HCEC 1CT (cell line): ENCODE measurements at places on chromosomes 5 and 9.

- no peak for DNase-seq
Observed at GRCh38 chr9:130995086-130996011, 13.6 kb upstream of the LAMC3 start.

GRCh38 chr5:32147236-32147635 is 26.9 kb downstream of the GOLPH3 start:
- DNase-seq, result peak; percentile 21

GRCh38 chr9:35481347-35481975 is 8.4 kb upstream of the RUSC2 start:
- peak; percentile 47 for DNase-seq

- no peak for DNase-seq
Observed at GRCh38 chr5:174895360-174895759, 171.0 kb downstream of the MSX2 start.

- no peak for DNase-seq
Observed at GRCh38 chr9:128101690-128102089, 25.8 kb downstream of the PTGES2 start.

- DNase-seq, result peak; percentile 78
Observed at GRCh38 chr5:67094476-67095300, 101.9 kb downstream of the CD180 start.

DNA sequence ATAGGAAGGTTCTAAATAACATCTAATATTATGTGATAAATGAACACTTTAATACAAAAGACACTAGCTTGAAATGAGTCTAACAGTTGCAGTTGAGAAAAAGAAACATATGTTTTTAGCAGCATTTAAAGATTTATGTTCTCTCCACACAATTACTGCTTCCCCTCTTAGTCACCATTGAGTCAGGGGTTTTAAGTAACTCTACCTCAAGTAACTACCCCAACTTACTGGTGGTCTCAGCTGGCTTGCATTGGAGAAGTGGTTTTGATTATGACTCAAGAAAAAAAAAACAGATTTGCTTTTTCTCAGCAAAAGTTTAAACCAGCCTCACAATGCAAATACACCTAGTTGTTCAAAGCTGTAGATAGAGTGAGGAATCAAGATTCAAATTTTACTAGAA is 1216.5 kb upstream of the CDH9 start:
- DNase-seq, result peak; percentile 90

- peak; percentile 32 for DNase-seq
Observed at GRCh38 chr5:131302506-131302905, 38.7 kb downstream of the CDC42SE2 start.

DNA sequence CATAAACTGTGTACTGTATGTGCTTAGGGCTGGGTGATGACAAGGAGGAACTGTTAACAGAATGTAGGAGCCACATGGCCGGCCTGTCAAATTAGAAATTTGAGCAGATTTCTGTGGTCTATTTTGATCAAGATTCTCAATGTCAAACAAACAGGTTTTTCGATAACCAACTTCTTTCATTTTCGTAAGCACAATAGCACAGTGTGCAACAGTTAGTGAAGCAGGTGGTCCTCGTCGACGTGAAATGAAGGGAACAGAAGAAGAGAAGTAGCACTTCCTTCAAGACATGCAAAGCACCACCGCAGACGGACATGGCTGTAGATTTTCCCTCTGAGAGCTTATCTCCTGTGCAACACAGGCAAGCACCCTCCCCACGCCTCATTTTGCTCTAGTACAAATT is 252.1 kb downstream of the CRB2 start:
- DNase-seq, result no peak

GRCh38 chr5:76468635-76469425 is 65.7 kb downstream of the IQGAP2 start:
- peak; percentile 77 for DNase-seq

- no peak for DNase-seq
Observed at GRCh38 chr5:78830528-78831046, 154.5 kb downstream of the ARSB start.

GRCh38 chr9:113946496-113947115 is 70.5 kb downstream of the ZNF618 start:
- DNase-seq, result no peak

DNA sequence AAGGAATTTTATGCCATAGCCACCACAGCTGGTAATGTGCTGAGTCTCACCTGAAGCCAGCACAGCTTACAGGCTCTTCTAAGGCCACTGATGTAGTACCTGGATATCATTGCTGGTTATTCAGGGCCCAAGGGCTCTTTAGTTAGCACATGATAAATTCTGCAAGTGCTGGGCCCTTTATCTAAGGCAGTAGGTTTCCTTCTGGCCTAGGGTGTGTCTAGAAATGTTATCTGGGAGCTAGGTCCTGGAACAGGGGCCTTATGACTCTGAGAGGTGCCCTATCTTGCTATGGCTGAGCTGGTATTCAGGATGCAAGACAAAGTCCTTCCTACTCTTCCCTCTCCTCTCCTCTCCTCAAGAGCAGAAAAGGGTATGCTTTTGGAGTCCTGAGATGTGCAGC is 1424.5 kb upstream of the NUDT12 start:
- no peak for DNase-seq

GRCh38 chr5:131514316-131515283 is 120.4 kb downstream of the RAPGEF6 start:
- DNase-seq, result peak; percentile 37

- peak; percentile 4 for DNase-seq
Observed at GRCh38 chr5:43702815-43703214, 99.8 kb downstream of the NNT start.

- DNase-seq, result peak; percentile 28
Observed at GRCh38 chr5:90144625-90145327, 264.8 kb downstream of the CETN3 start.

DNA sequence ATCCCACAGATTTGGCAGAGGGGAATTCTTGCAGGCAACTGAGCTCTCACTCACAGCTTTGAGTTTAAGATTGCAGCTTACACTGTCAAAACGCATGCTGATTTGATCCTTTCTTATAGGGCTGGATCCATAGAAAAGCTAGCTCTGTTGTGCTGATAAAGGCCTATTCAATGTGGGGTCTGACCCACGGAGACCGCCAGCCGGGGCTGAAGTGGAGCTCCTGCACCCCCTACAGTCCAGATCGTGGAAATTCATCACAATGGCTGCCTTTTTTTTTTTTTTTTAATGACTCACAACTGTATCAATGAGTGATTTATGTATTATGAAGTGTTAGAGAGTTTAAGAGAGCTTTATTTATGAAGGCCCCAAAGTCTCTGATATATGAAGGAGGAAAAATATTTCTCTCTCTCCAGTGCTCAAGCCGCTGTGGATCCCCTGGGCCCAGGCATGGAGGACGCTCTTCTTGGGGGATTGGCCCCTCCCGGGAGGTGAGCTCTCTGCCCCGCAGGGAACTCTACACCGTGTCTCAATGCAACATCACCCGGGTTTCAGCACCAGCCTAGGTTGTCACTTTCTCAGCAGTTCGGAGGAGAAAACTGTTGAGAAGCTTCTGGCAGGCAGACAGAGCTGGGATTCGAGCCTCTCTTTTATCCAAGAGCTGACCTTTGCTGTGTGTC is 700.2 kb downstream of the IRX1 start:
- no peak for DNase-seq

GRCh38 chr9:33437898-33438297 is 9.5 kb downstream of the AQP3 start:
- DNase-seq, result no peak

GRCh38 chr5:88142886-88143692 is 125.6 kb downstream of the TMEM161B start:
- peak; percentile 8 for DNase-seq

GRCh38 chr5:89055015-89055694 is 172.2 kb upstream of the MEF2C start:
- DNase-seq, result no peak

GRCh38 chr5:175640106-175640775 is 17.6 kb upstream of the HRH2 start:
- DNase-seq, result no peak

DNA sequence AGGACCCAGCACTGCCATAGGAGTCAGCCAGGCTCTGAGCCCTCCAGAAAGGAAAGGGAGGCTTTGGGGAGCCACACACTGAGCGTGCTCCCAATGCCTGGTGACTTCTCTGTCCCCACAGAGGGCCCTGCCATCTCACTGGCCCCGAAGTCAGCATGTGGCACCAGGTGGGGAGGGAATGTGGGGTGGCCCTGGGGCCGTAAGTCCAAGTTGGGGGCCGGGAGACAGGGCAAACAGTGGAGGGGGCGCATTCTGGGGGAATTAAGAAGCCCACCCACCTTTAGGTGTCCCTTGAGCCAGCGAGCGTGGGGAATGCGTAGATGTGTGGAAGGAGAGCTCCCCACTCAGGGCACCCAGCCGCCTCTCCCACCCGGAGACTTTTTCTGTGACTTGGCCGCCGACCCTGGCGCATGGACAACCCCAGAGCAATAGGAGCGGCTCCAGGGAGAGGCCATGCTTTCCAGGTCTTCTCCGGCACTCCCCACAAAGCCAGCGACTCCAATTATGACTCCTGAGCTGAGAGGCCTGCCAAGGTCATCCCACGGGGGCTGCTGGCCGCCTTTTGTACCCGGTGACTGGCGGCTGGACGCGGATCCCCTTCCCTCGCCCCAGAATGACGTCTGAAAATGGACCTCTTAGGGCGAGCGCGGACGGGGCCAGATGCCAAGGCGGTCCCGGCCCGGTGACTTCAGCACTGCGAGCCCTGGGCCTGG is 9.8 kb downstream of the IRX1 start:
- no peak for DNase-seq

DNA sequence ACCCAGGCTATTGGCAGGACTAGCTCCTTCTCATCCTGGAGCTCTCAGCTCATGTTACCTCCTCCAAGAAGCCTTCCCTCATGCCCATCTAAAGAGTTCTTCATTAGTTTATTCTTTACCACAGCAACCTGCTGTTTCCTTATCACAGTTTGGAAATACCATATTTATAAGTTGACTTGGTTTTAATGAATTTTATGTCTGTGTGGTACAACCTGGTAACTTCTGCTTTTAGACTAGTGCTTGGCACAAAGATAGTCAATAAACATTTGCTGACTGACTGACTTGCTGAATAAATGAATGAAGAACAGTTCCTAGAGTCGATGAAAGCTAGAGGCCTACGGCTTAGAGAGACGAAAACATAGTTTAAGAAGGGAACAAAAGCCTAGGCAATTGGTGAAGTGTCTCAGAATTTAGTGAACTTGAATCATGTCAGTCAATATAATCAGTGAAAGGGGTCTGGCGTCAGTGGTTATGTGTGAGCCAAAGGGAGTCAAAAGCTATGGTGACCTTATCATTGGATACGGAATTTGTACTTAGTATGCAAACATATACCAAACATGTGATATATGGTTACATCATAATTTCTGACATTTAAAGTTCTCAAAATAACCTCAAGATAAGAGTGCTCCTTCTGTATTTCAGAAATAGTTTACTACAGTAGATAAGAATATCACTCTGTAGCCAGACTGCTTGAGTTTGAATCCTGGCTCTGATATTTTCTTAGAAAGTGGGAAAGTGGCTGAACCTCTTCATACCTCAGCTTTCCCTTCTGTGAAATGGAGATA is 239.5 kb downstream of the MCTP1 start:
- DNase-seq, result no peak

GRCh38 chr5:135952683-135953082 is 2.1 kb downstream of the LECT2 start:
- DNase-seq, result no peak

DNA sequence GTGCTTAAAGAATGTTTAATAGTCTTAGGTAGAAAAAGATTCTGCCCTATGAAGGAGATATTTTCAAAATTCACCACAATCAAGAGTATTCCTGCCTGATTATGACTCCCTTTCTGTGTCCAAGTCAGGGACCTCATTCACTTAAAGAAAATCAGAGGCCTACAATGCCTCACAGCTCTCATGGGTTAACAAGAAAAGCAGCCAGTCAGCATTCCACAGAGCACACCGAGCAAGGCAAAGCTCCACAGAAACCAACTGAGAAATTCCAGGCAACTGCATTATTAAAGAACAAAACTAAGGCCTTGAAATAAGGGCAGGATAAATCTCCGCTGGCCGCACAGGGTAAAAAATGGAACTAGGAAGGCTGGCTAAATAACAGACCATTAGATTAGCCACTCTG is 161.1 kb downstream of the TARS1 start:
- no peak for DNase-seq

GRCh38 chr5:137142764-137143605 is 356.1 kb downstream of the SPOCK1 start:
- DNase-seq, result peak; percentile 92

- no peak for DNase-seq
Observed at GRCh38 chr9:137167277-137167746, 2.5 kb downstream of the LRRC26 start.

DNA sequence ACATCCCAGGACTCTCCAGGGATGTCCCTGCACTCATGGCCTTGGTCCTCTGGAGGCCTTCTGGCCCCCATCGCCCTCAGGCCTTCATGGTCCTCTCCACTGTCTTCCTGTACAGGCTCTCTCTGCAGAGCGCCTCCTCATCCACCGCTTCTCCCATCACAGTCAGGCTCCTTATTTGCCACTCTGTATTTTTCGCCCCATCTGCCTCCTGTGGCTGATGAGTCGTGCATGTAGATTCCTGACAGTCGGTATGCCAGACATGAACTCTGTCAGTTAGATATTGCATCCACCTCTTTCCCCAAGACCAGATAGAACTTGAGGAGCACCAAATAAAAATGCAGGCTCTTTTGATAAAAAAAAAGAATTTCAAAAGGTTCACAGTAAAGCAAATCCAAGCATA is 362.8 kb downstream of the IRX1 start:
- DNase-seq, result no peak

- DNase-seq, result peak; percentile 94
Observed at GRCh38 chr9:6938447-6938846, 180.7 kb downstream of the KDM4C start.

GRCh38 chr9:37730839-37731238 is 22.8 kb upstream of the TRMT10B start:
- DNase-seq, result no peak

DNA sequence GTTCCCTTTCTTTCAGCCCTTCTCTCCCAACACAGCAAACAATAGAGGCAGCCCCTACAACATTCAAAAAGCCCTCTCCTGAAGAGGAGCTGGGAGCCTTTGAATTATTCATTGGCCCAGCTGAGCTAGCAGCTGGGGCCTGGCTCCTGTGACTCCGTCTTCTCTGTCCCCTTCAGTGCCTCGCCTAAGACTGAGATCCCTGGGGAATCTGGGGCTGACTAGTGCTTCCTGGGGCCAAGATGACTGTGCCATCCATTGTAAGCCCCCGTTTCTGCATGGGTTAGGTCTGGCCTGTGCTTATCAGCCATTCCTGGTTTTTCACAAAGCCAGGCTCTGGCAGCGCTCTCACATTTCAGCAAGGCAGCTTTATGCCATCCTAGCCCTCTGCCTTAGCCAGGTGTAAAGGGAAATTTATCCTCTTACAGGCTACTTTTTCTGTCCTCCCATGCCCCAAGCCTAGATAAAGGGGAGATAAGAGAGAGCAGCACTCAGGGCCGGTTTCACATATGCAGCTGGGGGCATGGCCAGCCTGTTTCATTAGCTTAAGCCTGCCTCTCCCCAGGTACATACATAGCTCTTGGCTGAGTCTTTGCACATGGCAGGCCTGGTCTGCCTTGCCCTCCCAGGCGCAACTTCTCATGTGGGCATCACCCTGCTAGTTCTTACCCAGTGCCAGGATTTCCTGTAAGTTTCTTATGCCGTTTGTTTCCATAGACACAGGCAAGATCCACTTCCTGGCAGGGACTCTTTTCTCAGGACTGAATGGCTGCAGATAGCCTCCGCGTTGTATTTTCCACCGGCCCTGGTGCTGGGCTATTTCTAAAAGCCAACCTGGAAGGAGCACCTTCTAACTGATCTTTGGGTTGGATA is 15.8 kb downstream of the PTPA start:
- no peak for DNase-seq

- peak; percentile 19 for DNase-seq
Observed at GRCh38 chr9:103245369-103245768, 250.2 kb downstream of the CYLC2 start.

GRCh38 chr9:98361645-98362044 is 106.2 kb upstream of the TBC1D2 start:
- DNase-seq, result no peak

- DNase-seq, result no peak
Observed at GRCh38 chr9:16817514-16817913, 53.0 kb downstream of the BNC2 start.
